ENCODE measurements at places on chromosomes 5 and 9.
A peak's percentile ranks its signal among the peaks of the same experiment; 100 is the strongest.

- DNase-seq, result no peak
Observed at GRCh38 chr5:82793808-82794419, 283.3 kb downstream of the TMEM167A start.

DNA sequence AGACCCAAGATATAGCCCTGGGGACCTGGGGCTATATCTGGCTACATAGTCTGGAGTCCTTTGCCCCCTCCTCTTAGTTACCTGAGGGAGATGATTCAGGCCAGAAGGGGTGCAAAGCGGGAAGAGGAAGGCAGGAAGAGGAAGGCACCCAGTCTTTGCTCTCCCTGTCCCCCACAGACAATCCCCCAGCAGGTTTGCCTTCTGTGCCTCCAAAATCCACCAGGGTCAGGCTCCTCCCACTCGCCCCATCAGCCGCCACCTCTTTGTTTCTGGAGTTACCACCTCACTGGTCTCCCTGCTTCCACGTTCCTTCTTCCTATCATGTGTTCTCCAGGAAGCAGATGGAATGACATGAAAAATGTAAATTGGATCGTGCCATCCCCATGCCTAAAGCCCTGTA, 31.2 kb upstream of the FABP6 start:
- DNase-seq, result no peak

GRCh38 chr9:122464633-122465567, 12.8 kb downstream of the OR1J1 start:
- DNase-seq, result peak; percentile 53

DNA sequence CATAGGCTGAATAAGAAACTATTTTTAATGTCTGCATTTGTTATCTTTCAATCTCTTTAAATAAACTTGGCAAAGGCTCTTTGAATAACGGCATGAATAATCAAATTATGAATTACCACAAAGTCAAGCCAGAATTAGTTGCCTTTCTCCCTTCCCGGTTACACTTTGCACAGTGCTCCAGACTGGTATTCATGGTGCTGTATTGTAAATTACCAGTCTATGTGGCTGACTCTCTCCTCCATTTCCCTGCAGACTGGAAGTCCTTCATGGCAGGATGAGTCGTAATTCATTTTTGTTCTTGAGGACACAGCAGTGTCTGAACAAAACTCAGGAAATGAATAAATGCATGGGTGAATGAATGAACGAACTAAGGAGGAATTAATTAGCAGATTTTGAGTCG, 142.9 kb downstream of the GNA14 start:
- no peak for DNase-seq

DNA sequence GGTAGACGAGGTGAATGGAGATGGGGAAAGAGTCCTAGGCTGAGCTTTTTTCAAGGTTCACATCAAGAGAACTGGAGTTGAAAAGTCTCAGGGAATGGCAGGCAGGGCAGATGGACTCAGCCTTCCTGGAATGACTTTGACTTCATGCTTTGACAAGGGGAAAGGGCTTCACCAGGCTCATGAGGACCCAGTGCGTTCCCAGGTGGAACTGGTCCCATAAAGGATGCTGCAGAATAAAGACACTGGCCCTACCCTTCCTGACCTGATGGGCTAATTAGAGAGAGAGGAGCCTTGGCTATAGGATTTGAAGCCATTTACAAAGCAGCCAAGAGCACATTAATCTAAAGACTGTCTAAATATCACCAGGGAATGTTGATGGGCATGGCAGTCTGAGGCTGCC, 63.8 kb downstream of the IL31RA start:
- DNase-seq, result no peak

DNA sequence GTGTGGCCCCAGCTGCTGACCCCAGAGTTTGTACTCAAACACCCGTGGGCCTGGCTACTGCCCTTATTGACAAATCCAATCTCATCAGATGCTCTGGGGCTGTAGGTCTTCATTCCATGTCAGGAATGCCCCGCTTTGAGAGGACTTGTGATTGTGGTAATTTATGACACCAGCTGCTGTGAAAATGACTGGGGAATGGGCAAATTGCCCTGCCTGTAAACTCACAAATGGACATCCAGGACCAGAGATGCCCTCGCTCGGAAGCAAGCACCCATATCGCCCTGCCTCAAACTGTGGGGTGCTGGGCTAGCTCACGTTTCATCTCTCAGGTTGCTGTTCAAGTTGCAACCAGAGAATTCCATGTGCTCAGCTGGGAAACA, 225.9 kb upstream of the MAP3K1 start:
- no peak for DNase-seq

DNA sequence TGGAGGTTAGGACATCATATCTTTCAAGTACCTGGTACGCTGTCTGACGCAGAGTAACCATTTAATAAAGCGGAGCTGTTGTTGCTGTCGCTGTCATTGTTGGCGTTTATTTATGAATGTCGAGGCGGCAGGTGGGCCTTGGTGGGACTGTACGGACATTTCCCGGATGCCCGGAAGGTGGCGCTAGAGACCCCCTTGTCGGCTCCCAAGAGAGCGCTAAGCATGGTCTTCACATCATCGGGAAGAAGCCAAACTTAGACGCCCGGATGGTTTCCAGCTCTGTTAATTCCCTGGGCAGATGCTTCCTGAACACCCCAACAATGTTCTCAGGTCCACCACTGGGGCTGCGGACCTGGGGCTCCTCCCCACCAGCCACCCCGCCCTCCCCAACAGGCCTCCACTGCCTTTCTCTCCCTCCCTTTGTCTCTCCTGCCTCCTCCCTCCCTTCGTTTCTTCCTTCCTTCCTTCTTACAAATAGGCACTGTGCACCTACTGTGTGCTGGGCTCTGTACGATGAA, 54.1 kb downstream of the DUSP1 start:
- DNase-seq, result no peak

- DNase-seq, result no peak
Observed at GRCh38 chr9:132531195-132531594, 51.2 kb upstream of the BARHL1 start.

GRCh38 chr5:179738742-179739141, 6.1 kb downstream of the MAML1 start:
- DNase-seq, result no peak

DNA sequence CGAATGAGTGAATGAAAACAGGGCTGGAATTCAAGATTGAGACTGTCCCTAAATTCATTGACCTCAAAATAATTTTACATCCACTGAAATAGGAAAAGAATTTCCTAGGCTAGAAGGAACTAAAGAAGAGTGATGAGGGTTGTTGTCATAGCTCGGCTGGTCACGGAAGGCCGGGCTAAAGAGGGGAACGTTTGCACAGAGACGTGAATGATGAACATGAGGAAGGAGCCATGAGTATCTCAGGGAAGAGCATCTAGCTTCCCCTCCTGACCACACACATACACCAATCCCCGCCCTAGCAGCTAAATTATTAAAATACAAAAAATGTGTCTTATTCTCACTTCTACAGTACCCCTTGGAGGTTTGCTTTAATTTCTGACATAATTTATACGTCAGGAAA, 124.4 kb upstream of the ABCA1 start:
- no peak for DNase-seq

- no peak for DNase-seq
Observed at GRCh38 chr5:50968356-50969149, 302.1 kb downstream of the PARP8 start.

GRCh38 chr5:120604884-120605283, 140.8 kb downstream of the PRR16 start:
- DNase-seq, result peak; percentile 46

DNA sequence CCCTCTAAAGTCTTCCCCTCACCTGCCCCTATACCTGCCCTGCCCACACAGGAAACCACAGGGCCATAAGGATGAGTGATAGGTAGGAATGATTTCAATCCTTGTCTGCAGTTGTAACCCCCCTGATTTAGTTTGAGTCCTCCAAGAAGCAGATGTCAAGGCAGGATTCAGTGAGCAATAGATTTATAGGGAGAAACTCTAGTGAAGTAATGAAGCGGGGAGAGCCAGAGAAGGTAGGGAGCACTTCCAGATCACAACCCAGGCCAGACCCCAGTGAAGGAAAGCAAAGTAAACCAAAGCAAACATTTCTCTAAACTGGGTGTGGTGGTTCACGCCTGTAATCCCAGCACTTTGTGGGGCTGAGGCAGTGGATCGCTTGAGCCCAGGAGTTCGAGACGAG, 22.4 kb downstream of the ENC1 start:
- no peak for DNase-seq

DNA sequence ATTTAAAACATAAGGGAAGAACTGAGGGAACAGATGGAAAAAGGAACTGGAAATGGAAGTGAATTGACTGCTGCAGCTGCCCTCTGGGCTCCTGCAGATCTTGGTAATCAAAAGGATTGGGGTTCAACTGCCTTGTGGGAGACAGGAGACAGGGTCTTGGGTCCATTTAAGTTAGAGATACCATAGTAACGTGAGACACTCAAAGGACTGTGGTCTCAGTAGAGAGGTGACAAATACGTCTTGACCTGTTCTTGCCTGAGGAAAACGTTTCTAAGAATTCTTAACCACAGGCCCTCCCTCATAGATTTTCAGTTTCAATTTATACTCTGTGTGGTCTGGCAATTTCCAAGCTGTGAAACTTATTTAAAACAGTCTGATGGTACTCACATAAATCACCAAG, 100.8 kb upstream of the DHFR start:
- DNase-seq, result no peak

DNA sequence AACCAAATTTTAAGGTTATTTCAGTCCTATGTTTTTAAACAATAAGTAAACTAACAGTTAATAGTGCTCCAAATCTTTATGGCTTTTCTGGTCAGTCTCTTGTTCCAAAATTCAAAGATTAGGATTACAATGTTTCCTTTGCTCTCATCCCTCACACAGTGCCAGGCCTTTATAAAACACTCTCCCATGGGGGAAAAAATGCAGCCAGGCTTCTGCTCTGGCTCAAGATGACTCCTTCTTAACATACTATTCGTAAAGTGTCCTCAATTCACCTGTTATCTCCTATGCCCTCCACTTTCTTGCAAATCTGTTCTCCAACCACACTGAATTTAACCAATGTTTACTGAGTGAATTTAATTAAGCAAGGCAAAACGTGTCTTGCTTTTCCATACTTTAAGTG, 1.4 kb downstream of the CEP120 start:
- DNase-seq, result no peak

DNA sequence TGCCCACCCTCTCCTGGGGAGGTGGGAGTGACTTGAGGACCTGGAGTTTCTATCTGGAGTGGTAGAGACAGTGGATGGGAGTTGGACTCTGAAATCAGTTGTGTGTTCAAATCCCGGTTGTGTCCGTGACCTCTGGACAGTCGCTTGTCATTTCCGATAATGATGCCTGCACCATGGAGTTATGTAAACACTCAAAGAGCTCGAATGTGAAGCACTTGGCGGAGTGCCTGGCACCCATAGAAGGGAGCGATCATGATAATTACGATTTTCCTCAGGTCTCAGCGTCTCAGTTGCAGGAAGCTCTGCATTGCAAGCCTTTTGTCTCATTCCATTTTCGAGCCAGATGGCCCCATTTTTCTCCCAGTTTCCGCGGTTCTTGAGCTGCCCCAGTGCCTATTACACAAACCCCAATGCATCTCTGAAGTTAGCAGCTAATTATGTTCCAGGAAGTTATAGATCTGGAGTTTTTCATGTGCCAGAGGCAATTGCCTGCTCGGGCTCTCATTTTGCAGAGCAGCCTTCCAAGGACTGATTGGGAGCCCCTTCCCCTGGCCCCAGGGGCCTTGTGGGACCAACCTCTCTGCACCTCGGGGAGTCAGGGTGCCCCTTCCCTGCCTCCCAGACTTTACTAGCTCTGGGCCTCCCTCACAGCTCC, 175.5 kb upstream of the MVB12B start:
- DNase-seq, result no peak

GRCh38 chr9:89630508-89630907, 25.7 kb downstream of the GADD45G start:
- DNase-seq, result no peak

DNA sequence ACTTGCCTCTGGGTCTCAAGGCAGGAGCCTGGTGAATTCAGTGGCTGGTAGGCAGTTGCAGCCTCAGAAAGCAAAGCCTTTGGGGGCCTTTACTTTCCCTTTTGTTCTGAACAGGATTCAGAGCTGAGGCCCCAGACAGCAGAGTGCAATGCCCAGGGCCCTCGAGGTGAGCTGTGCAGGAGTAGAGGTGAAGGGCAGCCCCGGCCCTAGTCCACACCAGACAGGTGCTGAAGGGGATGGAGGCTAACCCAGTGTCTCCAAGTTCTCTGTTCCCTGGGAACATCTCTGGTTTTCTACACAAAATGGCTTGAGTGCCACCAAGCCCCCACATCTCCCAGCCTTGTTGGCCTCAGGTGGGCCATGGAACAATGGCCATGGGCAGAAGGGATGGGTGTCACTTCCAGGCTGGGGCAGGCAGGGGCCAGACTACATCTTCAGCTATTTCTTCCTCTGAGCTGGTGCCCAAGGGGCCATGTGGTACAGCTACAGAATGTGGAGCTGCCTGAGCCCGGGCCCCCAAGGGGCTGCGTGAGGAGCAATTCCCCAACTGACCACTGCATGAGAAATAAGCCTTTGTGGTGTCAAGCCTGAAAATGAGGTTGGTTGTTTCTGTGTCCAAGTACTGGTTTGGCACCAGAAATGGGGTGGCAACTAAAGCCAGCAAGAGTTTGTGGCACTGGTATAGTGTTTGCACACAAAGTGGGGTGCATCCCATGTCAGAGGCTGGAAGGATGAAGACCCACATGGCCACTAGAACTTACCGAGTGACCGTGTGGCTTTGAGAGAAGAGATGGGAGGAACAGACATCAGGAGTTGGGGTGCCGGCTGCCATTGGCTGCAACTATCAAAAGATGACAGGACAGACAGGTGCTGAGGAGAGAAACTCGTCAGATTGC, 57.8 kb downstream of the BARX1 start:
- DNase-seq, result no peak

GRCh38 chr5:124399426-124399961, 346.9 kb downstream of the ZNF608 start:
- no peak for DNase-seq

- no peak for DNase-seq
Observed at GRCh38 chr9:16150938-16151650, 598.3 kb downstream of the CCDC171 start.

- no peak for DNase-seq
Observed at GRCh38 chr5:1416856-1417469, 28.3 kb downstream of the SLC6A3 start.

DNA sequence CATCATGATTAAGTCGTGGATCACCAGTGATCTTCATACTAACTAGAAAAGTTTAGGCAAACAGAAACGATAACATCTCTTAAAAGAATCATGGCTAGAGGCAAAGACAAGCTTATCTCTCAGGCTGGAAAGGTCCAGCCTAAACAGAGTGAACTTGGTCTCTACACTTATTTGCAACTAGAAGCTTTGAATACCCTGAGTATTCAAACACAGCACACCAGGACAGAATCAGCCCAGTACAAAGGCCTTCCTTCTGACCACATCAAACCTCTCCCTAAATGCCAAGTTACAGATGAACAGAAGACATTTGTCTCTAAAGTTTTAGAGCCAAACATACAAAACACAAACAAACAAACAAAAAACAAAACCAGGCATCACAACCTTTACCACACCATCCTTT, 57.2 kb downstream of the ELAVL2 start:
- DNase-seq, result no peak

- no peak for DNase-seq
Observed at GRCh38 chr5:177547736-177548135, 6.6 kb downstream of the FAM193B start.

GRCh38 chr5:72951671-72952468, 4.0 kb upstream of the FCHO2 start:
- peak; percentile 40 for DNase-seq
